ENCODE measurements at places on chromosomes 7 and 10. TPM values are rescaled to one million over a fixed set of nuclear protein-coding genes. Genes with fewer than 3 reads are reported as not detected.

SDK1 gene
- total RNA-seq, result 3.7 TPM

MACC1 gene
- total RNA-seq, result 15.9 TPM

GHRHR gene
- not detected for total RNA-seq

ELFN1 gene
- total RNA-seq, result 2.6 TPM

IFIT1B gene
- not detected for total RNA-seq

PIK3CG gene
- 2.0 TPM for total RNA-seq

TMEM184A gene
- total RNA-seq, result 106 TPM

JCAD gene
- 4.1 TPM for total RNA-seq

FANK1 gene
- total RNA-seq, result 4.0 TPM

OR2A7 gene
- total RNA-seq, result 16.8 TPM

UBN2 gene
- 34.1 TPM for total RNA-seq

OR2A42 gene
- total RNA-seq, result not detected

ADRB1 gene
- 0.88 TPM for total RNA-seq

AMZ1 gene
- total RNA-seq, result not detected

PON3 gene
- 15.7 TPM for total RNA-seq

LSM5 gene
- 15.0 TPM for total RNA-seq

PAPSS2 gene
- 4.8 TPM for total RNA-seq

EEF1AKMT2 gene
- 16.4 TPM for total RNA-seq

CLIP2 gene
- total RNA-seq, result 60.2 TPM

SPDYE5 gene
- not detected for total RNA-seq

LBX1 gene
- not detected for total RNA-seq

GIMAP8 gene
- 10.7 TPM for total RNA-seq

BZW2 gene
- total RNA-seq, result 51.3 TPM

SLC18A2 gene
- total RNA-seq, result 4.9 TPM

COL26A1 gene
- total RNA-seq, result not detected

GRID2IP gene
- total RNA-seq, result 0.49 TPM

ODAD2 gene
- total RNA-seq, result not detected

PROSER2 gene
- 7.9 TPM for total RNA-seq

ARHGAP12 gene
- 30.5 TPM for total RNA-seq

RSPH10B2 gene
- not detected for total RNA-seq

TMEM273 gene
- 4.0 TPM for total RNA-seq

HTR5A gene
- not detected for total RNA-seq

ZNF316 gene
- 32.8 TPM for total RNA-seq

ZPBP gene
- 0.23 TPM for total RNA-seq

GFRA1 gene
- 6.2 TPM for total RNA-seq

ZNF398 gene
- 47.8 TPM for total RNA-seq

PCLO gene
- 5.8 TPM for total RNA-seq

ASZ1 gene
- total RNA-seq, result not detected

GPR15LG gene
- total RNA-seq, result 10.3 TPM

Data from lower leg skin (tissue), 4 donors.